ENCODE measurements at places on chromosomes 3 and 15. TPM values are rescaled to one million over a fixed set of nuclear protein-coding genes. Genes with fewer than 3 reads are reported as not detected.

The SI gene
- total RNA-seq: not detected

The CCR1 gene
- total RNA-seq: not detected

The CHMP2B gene
- 100 TPM for total RNA-seq

The GOLGA6C gene
- not detected for total RNA-seq

The HCLS1 gene
- 0.06 TPM for total RNA-seq

The COL8A1 gene
- not detected for total RNA-seq

The STRIT1 gene
- not detected for total RNA-seq

The CCR5 gene
- not detected for total RNA-seq

The OXTR gene
- total RNA-seq: 10.5 TPM

The PARP14 gene
- total RNA-seq: 8.7 TPM

The MASP1 gene
- not detected for total RNA-seq

The ERICH6 gene
- total RNA-seq: not detected

The C2CD4A gene
- total RNA-seq: 0.17 TPM

The EPM2AIP1 gene
- 6.3 TPM for total RNA-seq

The MOBP gene
- total RNA-seq: 0.16 TPM

The CIDEC gene
- 50.4 TPM for total RNA-seq

The LARP6 gene
- total RNA-seq: 50.6 TPM

The CPB1 gene
- total RNA-seq: not detected

The PLS1 gene
- total RNA-seq: 10.5 TPM

The ARPIN gene
- 14.3 TPM for total RNA-seq

The SNX22 gene
- 0.81 TPM for total RNA-seq

The GRM2 gene
- 0.13 TPM for total RNA-seq

The TNNC1 gene
- 1.5 TPM for total RNA-seq

The TWF2 gene
- 74.2 TPM for total RNA-seq

The MYLK gene
- 16.7 TPM for total RNA-seq

The UBAP1L gene
- 0.60 TPM for total RNA-seq

The MAGI1 gene
- 3.5 TPM for total RNA-seq

The PLD1 gene
- total RNA-seq: 15.2 TPM

The RETNLB gene
- total RNA-seq: not detected
